Activated T-helper 2 cell treated with anti-CD3 and anti-CD28 coated beads, Interferon-gamma antibody, Interleukin-2, Interleukin-4, amounts not matched to agents 10 μg/mL and 5 μg/mL and 100 μg/mL, durations not matched to agents 14 hours and 24 hours and 36 hours (primary cell): ENCODE measurements at places on chromosomes 13 and 19. TPM values are rescaled to one million over a fixed set of nuclear protein-coding genes. Genes with fewer than 3 reads are reported as not detected.
A peak's percentile ranks its signal among the peaks of the same experiment; 100 is the strongest.

CCDC70 gene
- total RNA-seq = not detected in 2 replicates

- no peak for DNase-seq
- H3K36me3 ChIP-seq = no peaks in the 10 kb centered on the region
Measured at GRCh38 chr13:50168786-50169185, 153.5 kb downstream of the KCNRG start.

GRCh38 chr13:46565808-46566750 is 13.1 kb downstream of the LRCH1 start:
- H3K27me3 ChIP-seq = no peaks in the 10 kb centered on the region
- no peak for DNase-seq
- H3K4me3 ChIP-seq = no peak overlapping the region
- H3K27ac ChIP-seq = no peak overlapping the region

- no peak overlapping the region for H3K27ac ChIP-seq
- H3K36me3 ChIP-seq = no peaks in the 10 kb centered on the region
- H3K4me3 ChIP-seq = no peak overlapping the region
- peaks cover 4% of the 10 kb centered on the region for H3K4me1 ChIP-seq
- no peak for DNase-seq
Measured at GRCh38 chr13:113854238-113855011, 9.5 kb downstream of the GAS6 start.

ASF1B gene
- 83.4 and 88.9 TPM in 2 replicates for total RNA-seq

DNA sequence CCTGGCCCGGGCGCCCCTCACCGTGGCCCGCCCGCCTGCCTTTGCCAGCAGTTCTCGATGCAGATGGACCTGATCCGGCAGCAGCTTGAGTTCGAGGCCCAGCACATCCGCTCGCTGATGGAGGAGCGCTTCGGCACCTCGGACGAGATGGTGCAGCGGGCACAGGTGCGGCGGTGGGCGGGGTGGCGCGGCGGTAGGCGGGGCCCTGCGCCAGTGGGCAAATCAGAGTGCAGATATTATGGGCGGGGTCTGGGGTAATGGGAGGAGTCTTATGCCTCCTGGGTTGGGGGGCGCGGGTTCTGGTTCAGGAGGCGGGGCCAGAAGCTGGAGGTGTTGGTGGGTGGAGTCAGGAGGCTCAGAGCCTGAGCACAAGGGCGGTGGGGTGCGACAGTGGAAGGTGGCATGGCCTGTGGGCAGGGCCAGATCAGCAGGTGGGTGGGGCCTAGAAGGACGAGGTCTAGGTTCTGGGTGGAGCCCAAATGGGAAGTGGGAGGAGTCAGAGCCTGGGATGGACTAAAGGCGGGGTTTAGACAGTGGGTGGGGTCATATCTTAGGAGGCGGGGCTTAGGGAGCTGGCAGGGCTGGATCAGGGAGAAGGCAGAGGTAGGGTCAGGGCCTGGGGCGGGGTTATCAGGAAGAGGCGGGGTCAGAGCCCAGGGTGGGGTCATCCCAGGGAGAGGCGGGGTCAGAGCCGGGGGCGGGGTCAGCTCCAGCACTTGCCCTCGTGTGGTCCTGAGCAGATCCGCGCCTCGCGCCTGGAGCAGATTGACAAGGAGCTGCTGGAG is 5.6 kb downstream of the APC2 start:
- H3K4me3 ChIP-seq = peak overlapping the region; percentile 1
- no peaks in the 10 kb centered on the region for H3K36me3 ChIP-seq
- DNase-seq = peak; percentile 55

ERVK3-1 gene
- total RNA-seq = 64.2 and 65.0 TPM in 2 replicates

TLE2 gene
- total RNA-seq = 2.2 and 2.4 TPM in 2 replicates

PDE4C gene
- total RNA-seq = 0.14 TPM in 2 replicates

DNA sequence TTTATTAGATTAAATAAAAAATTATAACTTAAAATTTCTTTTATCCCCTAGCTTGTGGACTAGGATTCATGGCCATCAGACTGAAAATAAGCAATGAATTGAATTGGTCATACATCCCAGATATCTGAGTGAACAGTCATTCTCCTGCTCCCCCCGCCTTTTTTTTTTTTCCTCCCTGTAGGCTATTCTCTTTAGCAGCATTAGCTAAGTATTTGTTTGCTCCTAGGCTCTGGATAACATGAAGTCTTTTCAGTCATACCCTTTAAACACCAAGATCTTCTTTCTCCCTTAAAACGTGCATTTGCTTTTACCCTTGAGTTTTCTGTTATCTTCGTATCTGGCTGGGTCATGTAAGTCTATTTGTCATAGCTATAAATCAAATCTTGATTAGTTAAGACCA is 866.7 kb upstream of the SPRY2 start:
- no peaks in the 10 kb centered on the region for H3K4me1 ChIP-seq
- H3K36me3 ChIP-seq = no peaks in the 10 kb centered on the region
- H3K27ac ChIP-seq = no peak overlapping the region
- no peaks in the 10 kb centered on the region for H3K27me3 ChIP-seq

DNA sequence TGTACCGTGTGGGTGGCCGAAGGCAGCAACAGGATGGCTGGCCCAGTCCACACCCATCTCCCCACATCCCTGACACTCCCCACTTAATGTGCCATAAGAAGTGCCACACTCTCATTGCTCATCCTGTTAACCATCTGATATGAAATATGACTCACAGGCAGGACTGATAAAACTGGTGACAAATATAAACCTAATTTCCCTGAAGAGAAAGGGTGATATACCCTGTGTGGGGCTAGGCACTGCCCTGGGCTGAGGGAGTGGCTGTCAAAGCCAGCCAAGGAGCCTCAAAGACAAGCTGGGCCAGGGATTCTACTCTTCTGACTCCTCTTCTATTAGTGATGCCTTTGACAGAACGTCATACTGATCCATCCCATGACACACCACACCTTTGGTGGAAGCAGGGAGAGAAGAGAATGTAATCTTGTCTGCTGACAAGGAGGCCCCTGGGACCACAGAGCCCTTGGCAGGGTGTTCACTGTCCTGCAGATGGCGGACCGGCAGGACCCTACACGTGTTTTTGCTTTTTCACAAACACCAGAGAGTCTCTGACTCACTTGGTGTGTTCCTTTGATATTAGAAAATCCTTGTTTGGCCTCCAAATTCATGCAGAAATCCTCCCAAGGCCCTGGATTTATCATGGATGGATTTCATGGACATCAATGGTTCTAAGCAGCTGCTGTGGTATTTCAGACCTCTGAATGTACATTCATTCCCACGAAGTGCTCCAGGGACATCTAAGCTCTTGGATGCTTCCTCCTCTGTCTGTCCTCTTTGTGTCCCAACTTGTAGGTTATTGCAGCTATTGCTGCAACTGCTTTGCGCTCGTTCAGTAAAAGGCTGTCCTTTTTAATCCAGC is 98.0 kb upstream of the WASF3 start:
- no peak overlapping the region for H3K4me3 ChIP-seq
- peaks cover 2% of the 10 kb centered on the region for H3K4me1 ChIP-seq
- H3K27ac ChIP-seq = no peak overlapping the region
- no peaks in the 10 kb centered on the region for H3K36me3 ChIP-seq

ZNF66 gene
- total RNA-seq = 8.1 and 8.8 TPM in 2 replicates

GRCh38 chr19:47719047-47719859 is 6.0 kb downstream of the EHD2 start:
- H3K27ac ChIP-seq = no peak overlapping the region
- no peak for DNase-seq
- no peaks in the 10 kb centered on the region for H3K4me1 ChIP-seq
- peaks cover 7% of the 10 kb centered on the region for H3K27me3 ChIP-seq
- H3K4me3 ChIP-seq = no peak overlapping the region

CNFN gene
- 0.53 TPM in 1 of 2 replicates, not detected in the other for total RNA-seq

GRCh38 chr19:35220315-35220921 is 8.1 kb downstream of the FAM187B start:
- no peaks in the 10 kb centered on the region for H3K27me3 ChIP-seq
- H3K36me3 ChIP-seq = peaks cover 4% of the 10 kb centered on the region
- peaks cover 3% of the 10 kb centered on the region for H3K4me1 ChIP-seq
- no peak overlapping the region for H3K27ac ChIP-seq

CLIP3 gene
- 1.9 and 2.4 TPM in 2 replicates for total RNA-seq

DNA sequence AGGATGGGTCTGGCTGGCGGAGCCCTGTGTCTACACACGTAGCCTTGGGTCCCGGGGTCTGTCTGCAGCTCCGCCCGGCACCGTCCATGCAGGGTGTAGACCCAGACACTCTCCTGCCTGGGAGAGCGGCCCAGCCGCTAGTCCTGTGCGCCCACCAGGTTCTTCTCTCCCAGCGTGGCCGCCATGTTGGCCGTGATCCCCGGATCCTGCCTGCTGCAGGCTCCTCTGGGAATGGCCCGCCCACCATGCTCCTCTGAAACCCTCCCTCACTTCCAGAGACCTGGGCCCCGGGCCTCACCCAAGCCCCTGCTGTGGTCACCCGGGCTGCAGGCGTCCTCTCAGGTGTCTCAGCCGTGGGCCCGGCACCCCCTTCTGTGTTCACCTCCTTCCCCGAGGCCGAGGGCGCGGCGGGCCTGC is 57.7 kb upstream of the MCF2L start:
- DNase-seq = no peak
- no peaks in the 10 kb centered on the region for H3K36me3 ChIP-seq
- no peaks in the 10 kb centered on the region for H3K27me3 ChIP-seq
- no peak overlapping the region for H3K4me3 ChIP-seq

DNA sequence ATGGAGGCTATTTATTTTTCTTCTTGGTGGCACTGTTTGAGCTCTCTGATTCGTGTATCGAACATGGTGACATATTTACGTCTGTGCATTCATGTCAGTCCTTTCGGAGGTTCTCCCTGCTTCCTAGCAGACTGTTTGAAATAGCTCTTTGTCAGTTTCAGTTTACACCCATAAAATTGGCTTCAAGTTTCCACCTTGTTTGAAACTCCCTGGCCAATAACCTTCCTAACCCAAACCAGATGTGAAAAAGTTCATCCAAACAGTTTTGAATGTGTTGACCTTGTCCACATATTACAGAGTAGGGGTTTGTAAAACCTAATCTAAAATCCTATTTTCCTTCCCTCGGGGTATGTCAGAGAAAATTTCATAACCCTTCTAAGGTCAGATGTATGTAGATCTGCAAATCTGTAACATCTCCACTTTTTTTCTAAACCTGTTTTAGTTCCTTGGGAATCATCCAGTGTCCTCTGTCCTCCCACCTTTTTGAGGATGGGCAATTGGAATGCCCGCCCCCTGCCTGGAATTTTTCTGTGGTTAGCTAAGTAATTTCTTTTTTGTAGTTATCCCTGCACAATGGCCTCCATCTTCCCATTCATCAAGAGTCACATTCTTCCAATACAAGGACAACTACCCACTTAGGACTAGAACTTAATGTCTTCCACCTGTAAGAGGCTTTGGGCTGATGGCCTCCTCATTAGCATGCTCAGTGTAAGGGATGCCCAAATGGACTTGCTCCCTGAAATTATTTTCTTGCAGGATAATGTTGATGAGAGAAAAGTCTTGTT is 499.8 kb downstream of the GPC6 start:
- no peaks in the 10 kb centered on the region for H3K27me3 ChIP-seq
- H3K36me3 ChIP-seq = no peaks in the 10 kb centered on the region
- no peak overlapping the region for H3K27ac ChIP-seq
- no peak for DNase-seq
- H3K4me1 ChIP-seq = no peaks in the 10 kb centered on the region
- no peak overlapping the region for H3K4me3 ChIP-seq

OR7C1 gene
- total RNA-seq = not detected in 2 replicates

MAMSTR gene
- total RNA-seq = 1.2 and 1.3 TPM in 2 replicates

GRCh38 chr19:4641132-4641531 is 1.8 kb downstream of the TNFAIP8L1 start:
- no peak overlapping the region for H3K27ac ChIP-seq
- no peak for DNase-seq
- peak overlapping the region; percentile 49 for H3K4me3 ChIP-seq

GRCh38 chr13:93953841-93954240 is 525.6 kb downstream of the DCT start:
- no peak overlapping the region for H3K4me3 ChIP-seq
- H3K27ac ChIP-seq = no peak overlapping the region
- no peaks in the 10 kb centered on the region for H3K36me3 ChIP-seq
- no peaks in the 10 kb centered on the region for H3K4me1 ChIP-seq
- DNase-seq = no peak

GRCh38 chr13:46551410-46552302 is 1.3 kb upstream of the LRCH1 start:
- peak overlapping the region; percentile 91 for H3K4me3 ChIP-seq
- peaks cover 17% of the 10 kb centered on the region for H3K27me3 ChIP-seq
- H3K4me1 ChIP-seq = peaks cover 33% of the 10 kb centered on the region
- DNase-seq = peak; percentile 34
- H3K27ac ChIP-seq = no peak overlapping the region

GRCh38 chr19:42068756-42069571 is 1.0 kb downstream of the GRIK5 start:
- no peak overlapping the region for H3K27ac ChIP-seq
- no peak for DNase-seq
- no peak overlapping the region for H3K4me3 ChIP-seq
- H3K4me1 ChIP-seq = peaks cover 4% of the 10 kb centered on the region
- no peaks in the 10 kb centered on the region for H3K36me3 ChIP-seq

GRCh38 chr13:75461314-75461713 is 20.7 kb downstream of the TBC1D4 start:
- no peaks in the 10 kb centered on the region for H3K36me3 ChIP-seq
- H3K27ac ChIP-seq = no peak overlapping the region
- no peak for DNase-seq
- H3K27me3 ChIP-seq = no peaks in the 10 kb centered on the region

GRCh38 chr13:88674841-88675240 is 1003.7 kb downstream of the SLITRK5 start:
- no peaks in the 10 kb centered on the region for H3K27me3 ChIP-seq
- no peaks in the 10 kb centered on the region for H3K36me3 ChIP-seq
- H3K27ac ChIP-seq = no peak overlapping the region
- no peak for DNase-seq
- H3K4me3 ChIP-seq = no peak overlapping the region
- H3K4me1 ChIP-seq = no peaks in the 10 kb centered on the region
